ENCODE measurements at places on chromosomes 11 and 22.

DNA sequence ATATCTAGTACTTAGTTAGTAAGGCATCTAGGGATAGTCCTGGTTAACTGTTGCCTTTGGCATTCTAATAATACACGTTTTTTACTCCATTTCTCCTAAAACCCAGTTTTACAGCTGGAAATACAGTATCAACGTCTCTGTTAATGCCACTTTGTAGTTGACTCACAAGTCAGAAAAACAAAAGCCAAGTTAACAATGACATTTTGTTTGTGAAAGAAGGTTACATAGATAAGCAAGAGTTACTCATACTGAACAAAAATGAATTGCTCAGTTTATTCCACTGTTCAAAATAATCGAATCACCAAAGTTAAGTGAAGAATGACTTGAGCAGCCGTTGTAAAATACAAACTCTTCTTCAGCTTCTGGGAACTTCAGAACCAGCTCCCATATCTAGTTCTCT is 540.3 kb downstream of the ETS1 start:
- no peak for DNase-seq

- no peak for DNase-seq
These were observed 3.0 kb downstream of the CTNND1 start for GRCh38 chr11:57764566-57764965.

DNA sequence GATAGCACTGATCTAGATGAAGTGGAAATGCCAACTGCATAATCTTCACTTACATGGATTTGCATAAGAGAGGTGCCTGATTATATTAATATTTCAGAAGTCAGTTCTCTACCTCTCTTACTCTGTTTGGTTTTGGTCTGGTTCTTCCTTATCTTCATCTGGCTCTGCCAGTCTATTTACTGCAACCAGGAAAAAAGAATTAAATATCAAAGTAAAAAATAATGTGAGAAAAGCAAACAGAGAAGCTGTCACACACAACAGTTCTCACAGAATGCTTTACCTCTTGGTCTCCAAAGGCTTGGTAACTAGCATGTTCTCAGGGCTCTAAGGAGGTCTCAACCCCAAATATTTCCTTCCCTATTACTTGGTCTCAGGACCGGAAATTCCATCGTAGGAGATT is 6.7 kb downstream of the VSIG10L2 start:
- DNase-seq: no peak

- DNase-seq: no peak
These were observed 13.6 kb downstream of the SCARF2 start for GRCh38 chr22:20423906-20424551.

DNA sequence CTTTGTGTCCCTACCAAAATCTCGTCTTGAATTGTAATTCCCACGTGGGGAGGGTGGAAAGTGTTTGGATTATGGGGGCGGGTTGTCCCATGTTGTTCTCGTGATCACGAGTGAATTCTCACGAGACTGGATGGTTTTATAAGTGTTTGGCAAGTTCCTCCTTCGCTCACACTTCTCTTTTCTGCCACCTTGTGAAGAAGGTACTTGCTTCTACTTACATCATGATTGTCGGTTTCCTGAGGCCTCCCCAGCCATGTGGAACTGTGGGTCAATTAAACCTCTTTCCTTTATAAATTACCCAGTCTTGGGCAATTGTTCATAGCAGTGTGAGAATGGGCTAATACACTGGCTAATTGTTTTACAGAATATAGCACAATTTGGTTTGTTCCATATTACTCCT is 326.3 kb downstream of the GRM5 start:
- DNase-seq: no peak

- DNase-seq: no peak
These were observed 1.4 kb downstream of the MICAL2 start for GRCh38 chr11:12111549-12112520.

DNA sequence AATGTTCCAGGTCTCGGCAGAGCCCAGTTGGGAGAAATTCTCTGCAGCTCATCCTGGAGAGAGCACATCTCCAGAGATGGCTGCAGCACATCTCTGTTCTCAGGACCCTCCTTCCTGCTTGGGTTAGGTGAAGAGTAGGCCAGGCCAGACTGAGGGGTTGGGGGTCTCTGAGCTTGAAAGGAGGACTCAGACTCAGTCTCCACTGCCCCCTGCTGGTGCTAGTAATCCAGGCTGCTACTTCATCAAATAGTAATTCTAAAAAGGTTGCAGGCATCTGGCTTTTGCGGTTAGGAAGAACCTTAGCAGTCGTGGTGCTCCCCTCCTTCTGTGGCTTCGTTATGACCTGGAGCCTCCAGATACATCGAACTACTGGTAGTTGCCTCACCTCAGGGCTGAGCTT is 9.7 kb downstream of the TUB start:
- DNase-seq: peak; percentile 24

DNA sequence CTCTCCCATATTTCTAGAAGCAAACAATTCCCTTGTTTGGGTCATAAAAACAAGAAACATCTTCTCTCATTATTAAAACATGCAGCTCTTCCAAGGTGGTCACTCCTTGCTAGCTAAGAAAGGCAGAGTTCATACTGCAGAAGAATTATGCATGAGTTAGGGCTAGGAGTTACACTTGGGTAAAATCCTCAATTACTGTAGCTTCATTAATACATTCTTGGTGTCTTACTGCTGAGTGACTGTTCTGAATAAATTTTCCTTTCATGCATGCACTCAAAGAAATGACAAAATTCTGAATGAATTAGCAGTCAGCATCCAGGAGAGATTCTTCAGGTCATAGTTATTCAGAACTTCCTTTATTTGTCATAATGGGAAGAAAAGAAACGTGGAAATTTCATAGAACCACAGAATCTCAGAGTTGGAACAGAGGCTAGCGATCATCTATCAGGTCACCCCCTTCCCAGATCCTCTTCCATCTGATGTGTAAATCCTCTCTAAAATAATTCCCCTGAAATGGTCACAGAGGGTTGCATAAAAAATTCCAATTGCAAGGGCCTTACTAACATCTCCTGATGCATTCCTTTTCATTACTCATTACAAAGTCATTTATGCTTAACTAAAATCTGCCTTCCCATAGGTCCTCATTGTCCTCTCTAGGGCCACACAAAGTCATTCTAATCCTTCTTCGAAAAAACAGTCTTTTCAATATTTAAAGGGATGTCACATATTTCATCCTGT is 771.5 kb downstream of the DLG2 start:
- no peak for DNase-seq

DNA sequence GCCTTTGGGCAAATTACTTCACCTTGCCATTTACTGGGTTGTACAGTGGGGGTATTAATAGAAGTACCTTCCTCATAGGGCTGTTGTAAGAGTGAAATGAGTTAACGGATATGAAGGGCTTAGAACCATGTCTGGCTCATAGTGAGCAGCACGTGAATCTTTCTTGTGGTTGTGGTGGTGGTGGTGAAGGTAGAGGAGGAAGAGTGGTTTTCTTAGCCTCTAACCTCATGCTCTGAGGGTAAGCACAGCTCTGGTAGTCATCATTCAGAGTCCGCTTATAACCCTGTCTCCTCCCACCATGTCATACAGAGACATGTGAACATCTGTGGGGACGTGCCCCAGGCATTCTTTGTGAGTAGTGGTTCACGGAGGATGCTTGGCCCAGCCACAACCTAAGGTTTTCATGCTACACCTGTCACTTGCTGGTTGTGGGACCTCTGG is 43.6 kb downstream of the TEAD1 start:
- peak; percentile 17 for DNase-seq

DNA sequence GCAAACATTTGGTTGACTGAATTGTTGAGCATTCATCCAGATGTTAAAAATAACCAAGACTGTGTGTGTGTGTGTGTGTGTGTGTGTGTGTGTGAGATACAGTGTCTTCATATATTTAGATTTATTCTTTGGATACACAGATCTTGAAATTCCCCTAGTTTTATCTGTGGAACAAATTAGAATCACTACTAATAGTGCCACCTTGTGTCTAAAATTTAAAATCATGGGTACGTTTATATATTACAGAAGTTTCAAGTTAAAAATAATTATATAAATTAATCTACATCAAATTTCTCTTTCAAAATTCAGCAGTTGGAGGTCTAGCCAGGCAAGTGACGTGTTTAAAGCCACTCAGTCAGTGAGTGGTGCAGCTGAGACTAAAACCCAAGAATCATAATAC is 1566.2 kb upstream of the TENM4 start:
- DNase-seq: no peak

GRCh38 chr22:44225091-44225689 is 44.5 kb downstream of the PARVG start:
- DNase-seq: no peak

GRCh38 chr11:19259487-19260345 is 19.0 kb upstream of the E2F8 start:
- DNase-seq: peak; percentile 50

- DNase-seq: peak; percentile 42
These were observed 18.2 kb downstream of the C11orf91 start for GRCh38 chr11:33682446-33682845.

DNA sequence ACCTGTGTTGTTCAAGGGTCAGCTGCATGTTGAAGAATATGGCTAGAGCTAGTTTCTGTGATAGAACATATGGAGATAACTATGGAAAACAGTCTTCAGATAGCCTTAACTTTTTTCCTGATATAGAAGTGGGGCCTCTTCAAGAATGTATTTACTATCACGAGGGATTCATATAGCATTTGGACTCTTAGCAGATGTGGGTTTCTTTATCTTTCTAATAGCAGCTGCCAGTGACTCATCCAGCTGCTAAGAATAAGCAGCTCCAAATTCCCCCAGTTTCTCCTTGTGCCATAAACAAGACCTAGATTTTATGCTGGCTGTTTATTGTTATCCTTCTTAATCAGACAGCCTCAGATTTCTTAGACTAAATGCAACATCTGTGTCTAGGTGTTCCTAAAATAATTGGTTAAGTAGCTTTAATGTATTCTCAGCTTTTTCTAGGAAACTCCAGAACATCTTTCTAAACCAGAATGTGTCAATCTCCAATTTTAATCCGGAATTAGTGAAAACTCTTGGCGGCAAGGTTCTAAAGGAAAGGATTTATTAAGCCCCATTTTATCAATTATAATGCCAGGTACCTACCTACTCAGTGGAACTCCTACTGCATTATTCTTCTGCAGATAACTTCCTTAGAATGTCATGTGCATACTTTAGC is 119.8 kb downstream of the CSTPP1 start:
- peak; percentile 39 for DNase-seq

GRCh38 chr11:130243816-130244215 is 70.9 kb downstream of the ZBTB44 start:
- no peak for DNase-seq

GRCh38 chr11:85663080-85663752 is 1.7 kb downstream of the CREBZF start:
- no peak for DNase-seq

DNA sequence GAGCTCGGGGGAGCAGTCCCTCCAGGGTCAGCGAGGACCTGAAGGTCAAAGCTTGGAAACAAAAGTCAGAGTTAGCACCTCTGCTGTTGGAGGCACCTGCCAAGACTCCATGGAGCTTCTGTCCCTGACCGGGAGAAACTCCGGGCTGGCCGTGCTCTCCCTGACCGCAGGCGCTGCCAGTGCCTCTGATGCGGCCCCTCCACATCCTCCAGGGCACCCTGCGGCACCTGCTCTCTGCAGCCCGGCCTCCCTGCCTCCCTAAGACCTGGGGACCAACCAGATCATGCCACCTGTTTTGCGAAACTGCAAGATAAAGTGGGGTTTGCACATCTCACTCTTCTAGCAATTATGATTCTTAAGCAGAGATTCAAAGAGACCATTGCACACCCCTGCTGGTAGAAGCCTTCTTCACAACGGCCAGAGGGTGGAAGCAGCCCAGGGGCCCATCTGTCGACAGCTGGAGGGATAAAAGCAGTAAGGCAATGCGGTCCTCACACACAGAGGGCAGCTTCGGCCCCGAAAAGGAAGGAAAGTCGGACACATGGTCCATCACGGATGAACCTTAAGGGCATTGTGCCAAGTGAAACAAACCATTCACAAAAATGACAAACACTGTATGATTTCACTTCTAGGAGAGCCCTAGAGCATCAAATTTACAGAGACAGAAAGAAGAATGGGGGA is 477.1 kb downstream of the BRD1 start:
- DNase-seq: peak; percentile 65

GRCh38 chr11:12854297-12854661 is 154.8 kb upstream of the RASSF10 start:
- DNase-seq: no peak

- no peak for DNase-seq
These were observed at the start of gene CCDC83 for GRCh38 chr11:85855341-85855656. Gene CCDC83 (plus strand): TSS chr11:85855383. CDS start chr11:85865124, 9,741 bp downstream.

- DNase-seq: no peak
These were observed 102.3 kb downstream of the PRR5L start for GRCh38 chr11:36398231-36398953.

- peak; percentile 0 for DNase-seq
These were observed 248.8 kb downstream of the RAB38 start for GRCh38 chr11:87926250-87926970.

- DNase-seq: no peak
These were observed 45.2 kb downstream of the GRIK4 start for GRCh38 chr11:120556797-120557196.

DNA sequence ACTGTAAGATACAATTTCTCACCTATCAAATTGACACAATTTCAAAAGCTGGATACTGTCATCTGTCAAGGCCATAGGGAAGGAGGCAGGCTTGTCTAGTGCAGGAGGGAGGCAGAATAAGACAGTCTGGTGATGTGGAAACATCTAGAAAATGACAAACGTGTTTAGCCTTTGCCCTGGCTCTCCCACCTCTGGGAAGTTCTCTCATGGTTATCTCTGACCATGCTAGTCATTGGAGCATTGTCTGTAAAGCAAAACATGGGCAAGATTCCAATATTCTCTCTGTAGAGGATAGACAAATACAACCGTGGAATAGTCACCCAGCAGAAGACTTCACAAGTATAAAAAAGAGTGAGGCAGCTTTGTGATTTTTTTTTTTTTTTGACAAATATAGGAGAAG is 9.1 kb upstream of the SERHL2 start:
- no peak for DNase-seq

GRCh38 chr11:122093731-122094275 is 22.2 kb downstream of the BLID start:
- no peak for DNase-seq

DNA sequence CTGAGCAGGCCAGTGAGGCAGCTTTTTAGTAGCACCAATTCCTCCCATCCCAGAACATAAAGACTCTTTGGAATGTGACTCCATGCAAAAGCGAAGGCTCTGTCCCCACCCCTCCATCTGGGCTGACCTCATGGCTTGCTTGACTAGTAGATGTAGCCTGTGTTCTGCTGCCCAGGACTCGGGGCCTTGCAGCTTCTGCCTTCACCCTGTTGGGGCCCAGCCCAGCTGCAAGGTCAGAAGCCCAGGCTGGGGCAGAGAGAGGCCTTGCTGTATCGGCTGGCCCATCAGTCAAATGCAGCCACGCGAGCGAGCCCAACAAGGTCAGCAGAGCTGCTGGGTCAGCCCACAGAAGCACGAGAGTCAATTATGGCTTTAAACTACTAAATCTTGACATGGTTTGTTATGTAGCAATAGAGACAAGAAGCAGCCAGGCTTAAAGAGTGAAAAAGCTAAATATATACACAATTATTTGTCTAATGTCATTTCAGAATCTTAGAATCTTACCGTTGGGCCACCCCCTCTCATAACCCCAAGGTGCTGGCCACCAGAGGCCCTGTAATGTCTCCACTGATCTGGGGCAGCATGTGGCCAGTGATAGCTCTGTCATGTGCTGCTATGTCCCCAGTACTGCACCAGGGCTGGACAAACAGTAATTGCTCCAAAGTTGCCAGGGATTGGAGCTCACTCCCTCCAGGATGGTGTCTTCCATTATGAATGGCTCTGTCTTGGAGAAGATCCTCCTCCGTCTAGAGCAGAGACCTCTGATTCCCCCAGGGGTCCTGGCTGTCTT is 10.4 kb upstream of the WNT11 start:
- no peak for DNase-seq

All from Daoy (cell line).